NCI-H1930 (cell line): ENCODE measurements at places on chromosomes 16 and 17.

GRCh38 chr16:4133897-4134372, 17.7 kb upstream of the ADCY9 start:
- DNase-seq, result no peak

- no peak for DNase-seq
Observed at GRCh38 chr17:64585146-64585545, 77.0 kb downstream of the SMURF2 start.

DNA sequence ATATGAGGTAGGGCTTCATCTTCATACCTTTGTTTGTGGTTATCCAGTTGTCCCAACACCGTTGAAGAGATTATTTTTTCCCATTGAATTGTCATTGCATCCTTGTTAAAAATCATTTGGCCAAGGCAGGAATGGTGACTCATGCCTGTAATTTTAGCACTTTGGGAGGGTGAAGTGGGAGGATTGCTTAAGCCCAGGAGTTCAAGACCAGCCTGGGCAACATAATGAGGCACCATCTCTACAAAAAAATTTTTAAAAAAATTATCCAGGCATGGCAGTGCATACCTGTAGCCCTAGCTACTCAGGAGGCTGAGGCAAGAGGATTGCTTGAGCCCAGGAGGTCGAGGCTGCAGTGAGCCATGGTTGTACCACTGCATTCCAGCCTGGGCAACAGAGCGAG, 223.9 kb downstream of the TANC2 start:
- no peak for DNase-seq

GRCh38 chr17:65456368-65457151, 104.9 kb downstream of the AXIN2 start:
- DNase-seq, result no peak

GRCh38 chr17:72122010-72122764, 1.4 kb downstream of the SOX9 start:
- no peak for DNase-seq

GRCh38 chr16:26204138-26204537, 512.4 kb downstream of the HS3ST4 start:
- DNase-seq, result no peak

GRCh38 chr17:79484600-79485418, 126.0 kb downstream of the RBFOX3 start:
- no peak for DNase-seq

- DNase-seq, result no peak
Observed at GRCh38 chr16:72458035-72458434, 286.1 kb upstream of the PMFBP1 start.

DNA sequence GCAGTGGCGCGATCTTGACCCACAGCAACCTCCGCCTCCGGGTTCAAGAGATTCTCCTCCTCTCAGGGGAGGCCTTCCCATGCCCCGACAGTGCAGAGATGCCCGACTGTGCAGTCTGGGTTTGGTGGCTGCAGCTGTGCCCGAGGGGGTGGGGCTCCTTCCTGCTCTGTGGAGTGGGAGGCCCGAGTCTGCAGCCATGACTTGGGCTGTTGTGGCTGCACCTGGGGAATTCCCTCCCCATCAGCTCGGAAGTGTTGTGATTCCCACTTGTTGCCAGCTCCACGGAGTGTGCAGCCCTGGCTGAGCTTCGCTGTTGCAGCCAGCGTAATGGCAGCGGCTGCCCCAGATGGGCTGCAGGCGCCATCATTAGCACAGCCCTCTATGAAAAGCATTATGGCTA, 66.4 kb upstream of the SMIM36 start:
- DNase-seq, result no peak

DNA sequence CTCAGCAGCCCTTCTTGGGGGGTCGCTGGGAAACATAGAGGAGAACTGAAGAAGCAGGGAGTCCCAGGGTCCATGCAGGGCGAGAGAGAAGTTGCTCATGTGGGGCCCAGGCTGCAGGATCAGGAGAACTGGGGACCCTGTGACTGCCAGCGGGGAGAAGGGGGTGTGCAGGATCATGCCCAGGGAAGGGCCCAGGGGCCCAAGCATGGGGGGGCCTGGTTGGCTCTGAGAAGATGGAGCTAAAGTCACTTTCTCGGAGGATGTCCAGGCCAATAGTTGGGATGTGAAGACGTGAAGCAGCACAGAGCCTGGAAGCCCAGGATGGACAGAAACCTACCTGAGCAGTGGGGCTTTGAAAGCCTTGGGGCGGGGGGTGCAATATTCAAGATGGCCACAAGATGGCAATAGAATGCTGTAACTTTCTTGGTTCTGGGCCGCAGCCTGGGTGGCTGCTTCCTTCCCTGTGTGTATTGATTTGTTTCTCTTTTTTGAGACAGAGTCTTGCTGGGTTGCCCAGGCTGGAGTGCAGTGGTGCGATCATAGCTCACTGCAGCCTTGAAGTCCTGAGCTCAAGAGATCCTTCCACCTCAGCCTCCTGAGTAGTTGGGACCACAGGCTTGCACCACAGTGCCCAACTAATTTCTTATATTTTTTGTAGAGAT, 3.4 kb downstream of the STH start:
- peak; percentile 61 for DNase-seq

GRCh38 chr16:23868136-23868535, 32.4 kb downstream of the PRKCB start:
- DNase-seq, result no peak

GRCh38 chr17:9330611-9331271, 244.9 kb downstream of the STX8 start:
- DNase-seq, result no peak

DNA sequence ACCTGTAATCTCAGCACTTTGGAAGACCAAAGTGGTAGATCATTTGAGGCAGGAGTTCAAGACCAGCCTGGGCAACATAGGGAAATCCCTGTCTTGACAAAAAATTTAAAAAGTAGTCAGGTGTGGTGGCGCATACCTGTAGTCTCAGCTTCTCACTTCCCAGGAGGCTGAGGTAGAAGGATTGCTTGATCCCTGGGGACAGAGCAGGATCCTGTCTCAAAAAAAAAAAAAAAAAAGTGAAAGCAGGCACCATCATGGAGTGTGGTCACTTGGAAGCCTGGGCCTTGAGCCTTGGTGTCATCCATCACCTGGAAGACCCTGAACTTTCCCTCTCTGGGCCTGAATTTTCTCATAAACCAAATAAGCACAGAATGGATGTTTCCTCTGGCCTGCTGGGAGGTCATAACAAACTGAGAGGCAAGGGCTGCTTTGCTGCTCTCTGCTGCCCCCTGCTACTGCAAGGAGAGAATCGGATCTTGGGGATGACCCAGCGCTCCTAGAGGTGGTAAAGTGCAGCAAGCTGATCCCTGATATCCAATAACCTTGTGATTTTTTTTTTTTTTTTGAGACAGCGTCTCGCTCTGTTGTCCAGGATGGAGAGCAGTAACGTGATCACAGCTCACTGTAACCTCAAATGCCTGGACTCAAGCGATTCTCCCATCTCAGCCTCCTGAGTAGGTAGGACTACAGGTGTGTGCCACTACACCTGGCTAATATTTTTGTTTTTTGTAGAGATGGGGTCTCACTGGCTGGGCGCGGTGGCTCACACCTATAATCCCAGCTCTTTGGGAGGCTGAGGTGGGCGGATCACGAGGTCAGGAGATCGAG, 75.9 kb upstream of the RNU2-1 start:
- DNase-seq, result no peak

DNA sequence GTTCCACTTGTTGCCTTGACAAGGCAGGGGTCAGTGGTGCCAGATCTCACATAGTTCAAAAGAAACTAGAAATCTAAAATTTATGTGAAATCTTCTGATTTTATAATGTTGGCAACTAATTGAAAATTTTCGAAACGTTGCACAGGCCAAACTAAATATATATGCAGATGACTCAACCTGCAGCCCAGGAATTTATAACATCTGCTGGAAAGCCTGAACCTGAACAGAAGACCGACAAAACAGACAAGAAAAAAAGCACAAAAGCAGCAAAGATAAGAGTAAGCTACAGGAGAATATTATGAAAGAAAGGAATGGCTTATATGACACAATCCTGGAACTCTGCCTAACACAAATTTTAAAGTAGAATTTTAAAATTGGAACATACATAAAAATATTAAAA, 207.6 kb downstream of the CEP112 start:
- DNase-seq, result no peak
